ENCODE measurements at places on chromosomes 11 and 22.

- DNase-seq: no peak
These were observed 74.2 kb upstream of the MS4A8 start for GRCh38 chr11:60625262-60625661.

DNA sequence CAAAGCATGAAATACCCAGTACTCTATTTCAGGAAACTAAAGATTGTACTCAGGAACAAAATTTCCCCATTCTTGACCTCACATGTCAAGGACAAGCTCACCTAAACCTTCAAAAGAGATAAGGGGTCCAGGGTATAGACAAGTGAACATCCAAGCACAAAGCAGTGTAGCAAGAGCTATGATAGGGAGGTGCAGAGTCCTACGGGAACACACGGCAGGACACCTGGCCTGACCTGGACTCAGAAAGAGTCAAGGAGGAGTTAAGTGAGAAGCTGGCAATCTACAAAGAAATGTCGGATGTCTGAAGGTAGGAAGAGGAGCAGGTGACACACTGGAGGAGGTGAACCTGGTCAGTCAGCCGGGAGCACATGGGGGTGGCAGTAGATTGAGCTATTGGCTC lies 67.1 kb upstream of the LDLRAD3 start:
- no peak for DNase-seq

DNA sequence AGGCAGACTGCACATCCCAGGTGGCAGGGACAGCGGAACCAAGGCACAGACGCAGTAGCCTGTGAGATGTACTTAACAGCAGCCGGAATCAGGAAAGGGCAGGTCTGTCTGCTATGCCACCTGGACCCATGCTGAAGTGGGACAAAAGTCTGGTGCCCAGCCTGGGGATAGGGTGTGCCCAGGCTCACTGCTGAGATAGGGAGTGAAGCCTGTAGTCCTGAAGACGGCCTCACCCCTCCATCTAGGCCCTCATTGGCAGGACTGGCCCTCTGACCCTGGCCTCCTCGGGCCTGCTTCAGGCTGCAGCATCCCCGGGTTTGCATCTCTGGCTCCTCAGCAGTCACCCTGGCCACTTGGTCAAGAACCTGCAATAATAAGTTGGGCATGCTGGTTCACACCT lies 32.4 kb upstream of the TSKU start:
- no peak for DNase-seq

DNA sequence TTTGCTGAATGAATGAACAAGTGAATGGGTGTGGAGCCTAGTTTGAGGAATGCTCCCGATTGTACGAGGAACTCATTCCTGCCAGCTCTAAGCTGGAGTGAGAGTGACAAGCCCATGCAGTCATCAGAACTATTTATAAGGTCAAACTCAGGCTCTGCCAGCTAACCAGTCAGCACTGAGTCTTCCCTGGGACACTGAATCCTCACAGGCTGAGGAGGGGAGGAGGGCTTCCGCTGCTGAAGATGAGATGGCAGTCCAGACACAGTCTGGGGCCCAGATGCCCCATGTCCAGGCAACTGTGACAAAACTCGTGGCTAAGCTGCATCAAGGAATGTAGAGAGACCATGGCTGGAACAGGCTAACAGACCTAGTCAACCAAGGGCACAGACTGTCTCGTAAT lies 4.0 kb downstream of the LRP4 start:
- no peak for DNase-seq
